ENCODE measurements at places on chromosomes 2 and 18.

DNA sequence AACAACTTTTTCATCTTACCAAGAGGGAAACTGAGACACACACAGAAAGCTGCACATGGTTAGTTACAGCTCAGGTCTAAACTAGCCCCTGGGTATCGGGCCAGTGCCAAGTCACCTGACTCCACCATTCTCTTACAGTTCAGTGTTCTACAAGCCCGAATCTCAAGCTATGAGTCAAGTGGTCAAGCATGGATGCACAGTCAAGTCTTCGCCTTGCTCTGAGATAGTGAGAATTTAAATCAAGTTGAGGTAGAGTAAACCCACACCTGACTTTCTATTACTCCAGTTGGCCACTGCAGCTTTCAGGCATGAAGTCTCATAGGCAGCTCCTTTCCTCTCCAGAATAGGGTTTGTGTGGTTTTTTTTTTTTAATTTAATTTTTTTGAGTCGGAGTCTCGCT, 34.5 kb upstream of the ARL5A start:
- no peak for DNase-seq

DNA sequence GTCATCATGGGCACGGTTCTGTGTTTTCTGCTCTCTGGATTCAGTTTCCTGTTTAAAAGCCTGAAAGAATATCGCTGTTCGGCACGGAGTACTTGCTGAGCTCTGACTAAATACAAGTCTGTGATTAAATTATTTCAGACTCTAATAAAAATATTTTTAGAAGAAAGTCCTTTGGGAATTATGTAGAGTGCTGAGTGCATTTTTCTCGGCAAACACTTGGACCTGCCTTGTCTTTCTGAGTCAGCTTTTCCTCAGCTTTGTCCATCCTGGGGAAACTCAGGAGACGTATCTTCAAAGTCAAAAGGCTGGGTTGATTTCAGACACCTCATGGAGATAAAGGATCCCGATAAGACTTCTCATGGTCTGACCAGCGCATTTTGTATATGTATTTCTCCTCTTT, 45.9 kb downstream of the IL1R2 start:
- no peak for DNase-seq

DNA sequence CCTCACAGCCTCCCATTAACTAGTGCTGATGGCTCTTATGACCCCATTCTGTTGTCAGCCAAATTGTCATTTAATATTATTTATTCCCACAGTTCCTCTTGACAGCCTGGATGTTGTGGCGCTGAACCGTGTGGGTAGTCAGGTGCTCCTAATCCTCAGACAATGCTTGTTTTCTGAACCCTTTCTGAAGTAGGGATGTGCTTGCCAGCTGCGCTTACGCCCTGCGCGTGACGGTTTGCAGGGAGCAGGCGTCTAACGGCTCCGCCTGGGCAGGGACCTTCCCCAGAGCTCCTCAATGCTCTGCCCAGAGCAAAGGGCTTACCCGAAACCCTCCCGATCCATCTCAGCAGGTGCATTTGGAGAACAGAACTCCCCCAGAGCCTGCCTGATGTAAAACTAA, 358.2 kb upstream of the MYT1L start:
- DNase-seq, result no peak

DNA sequence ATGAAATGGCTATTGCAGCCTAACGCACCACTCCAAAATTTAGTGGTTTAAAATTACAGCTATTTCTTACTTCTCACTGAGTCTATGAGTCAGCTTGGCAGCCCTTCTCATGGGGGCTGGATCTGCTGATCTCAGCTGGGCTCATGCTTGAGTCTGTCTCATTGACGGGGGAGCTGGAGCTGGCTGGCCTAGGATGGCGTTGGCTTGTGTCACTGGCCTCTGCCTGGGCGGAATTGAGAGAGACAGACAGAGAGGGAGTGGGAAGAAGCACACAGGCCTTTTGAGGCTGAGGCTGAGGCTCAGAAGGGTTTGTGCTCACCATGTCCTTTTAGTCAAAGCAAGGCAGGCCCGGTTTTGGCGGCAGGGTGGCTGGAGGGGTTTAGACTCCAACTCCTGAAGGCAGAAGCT, 412.1 kb upstream of the MYT1L start:
- no peak for DNase-seq

GRCh38 chr2:20015482-20016083, 3.1 kb upstream of the MATN3 start:
- DNase-seq, result no peak

DNA sequence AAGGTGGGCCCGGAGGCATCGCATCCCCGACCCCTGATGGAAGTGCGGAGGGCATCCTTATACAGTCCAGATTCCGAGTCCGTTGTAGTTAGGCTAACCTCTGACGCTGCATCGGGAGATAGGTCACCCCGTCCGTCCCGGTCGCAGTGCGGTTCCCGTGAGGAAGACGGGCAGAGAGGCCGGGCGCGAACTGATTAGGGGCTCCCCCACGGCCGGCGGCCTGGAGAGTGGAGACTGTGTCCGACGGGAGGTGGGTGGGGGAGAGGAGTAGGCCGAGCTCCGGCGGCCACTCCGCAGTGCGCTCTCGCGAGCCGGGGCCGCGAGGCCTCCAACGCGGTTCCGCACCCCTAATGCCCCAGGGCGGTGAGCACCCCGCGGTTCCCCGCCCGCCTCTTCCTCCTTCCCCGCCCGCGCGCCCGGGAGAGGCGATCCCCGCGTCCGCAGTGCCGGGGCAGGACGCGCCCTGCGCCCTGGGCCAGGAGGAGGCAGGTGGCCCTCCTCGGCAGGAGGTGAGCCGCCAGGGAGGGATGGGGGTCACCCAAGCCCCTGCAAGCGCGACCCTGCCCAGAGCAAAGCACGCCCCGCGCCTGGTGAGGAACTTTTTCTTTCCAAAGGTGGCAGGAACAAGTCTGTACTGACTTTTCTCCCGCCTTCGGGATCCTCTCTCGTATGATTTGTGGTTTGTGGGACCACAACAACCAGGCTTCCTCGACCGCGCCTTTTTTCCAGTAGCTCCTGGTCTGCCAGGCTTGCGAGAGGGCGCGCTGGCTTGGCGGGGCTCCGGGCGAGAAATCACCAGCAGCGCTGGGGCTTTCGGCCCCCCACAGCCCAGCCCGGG, 1.4 kb upstream of the SP5 start:
- DNase-seq, result peak; percentile 64

GRCh38 chr2:197208841-197209240, 101.7 kb downstream of the ANKRD44 start:
- DNase-seq, result no peak

GRCh38 chr2:109510136-109511028, 103.4 kb downstream of the SEPTIN10 start:
- DNase-seq, result peak; percentile 80

GRCh38 chr2:208250388-208250787, 4.5 kb downstream of the IDH1 start:
- DNase-seq, result no peak

- DNase-seq, result no peak
Observed at GRCh38 chr2:182666674-182667314, 49.3 kb upstream of the DNAJC10 start.

- DNase-seq, result no peak
Observed at GRCh38 chr2:186629250-186629996, 39.6 kb downstream of the ITGAV start.

- DNase-seq, result no peak
Observed at GRCh38 chr2:54081574-54081973, 33.8 kb upstream of the ACYP2 start.

GRCh38 chr2:212037062-212037461, 501.5 kb downstream of the ERBB4 start:
- no peak for DNase-seq

- DNase-seq, result no peak
Observed at GRCh38 chr2:2879781-2880180, 497.8 kb downstream of the EIPR1 start.

GRCh38 chr18:67282796-67283195, 233.7 kb downstream of the DSEL start:
- no peak for DNase-seq

- DNase-seq, result peak; percentile 65
Observed at GRCh38 chr18:67525328-67526099, 9.0 kb upstream of the DSEL start.

DNA sequence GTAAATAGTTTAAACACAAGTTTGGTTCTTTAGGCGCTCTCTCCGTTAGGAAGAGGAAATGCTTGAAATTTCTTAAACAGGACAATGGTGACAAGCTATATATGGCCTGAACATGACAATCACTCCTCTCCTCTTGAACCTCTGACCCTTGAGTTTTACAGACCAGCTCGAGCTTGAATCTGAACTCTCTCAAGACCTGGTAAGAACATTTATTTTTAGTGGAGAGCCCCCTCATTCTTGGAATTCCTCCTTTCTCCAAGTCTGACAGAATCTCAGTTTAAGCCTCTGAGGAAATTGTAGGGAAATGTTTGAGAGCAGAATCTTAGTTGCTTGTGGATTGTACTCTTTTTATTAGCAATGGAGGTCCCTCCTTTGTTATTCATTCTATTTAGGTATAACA, 1293.6 kb upstream of the ZEB2 start:
- DNase-seq, result no peak

- DNase-seq, result peak; percentile 53
Observed at GRCh38 chr2:105248316-105249070, 7.0 kb downstream of the GPR45 start.

DNA sequence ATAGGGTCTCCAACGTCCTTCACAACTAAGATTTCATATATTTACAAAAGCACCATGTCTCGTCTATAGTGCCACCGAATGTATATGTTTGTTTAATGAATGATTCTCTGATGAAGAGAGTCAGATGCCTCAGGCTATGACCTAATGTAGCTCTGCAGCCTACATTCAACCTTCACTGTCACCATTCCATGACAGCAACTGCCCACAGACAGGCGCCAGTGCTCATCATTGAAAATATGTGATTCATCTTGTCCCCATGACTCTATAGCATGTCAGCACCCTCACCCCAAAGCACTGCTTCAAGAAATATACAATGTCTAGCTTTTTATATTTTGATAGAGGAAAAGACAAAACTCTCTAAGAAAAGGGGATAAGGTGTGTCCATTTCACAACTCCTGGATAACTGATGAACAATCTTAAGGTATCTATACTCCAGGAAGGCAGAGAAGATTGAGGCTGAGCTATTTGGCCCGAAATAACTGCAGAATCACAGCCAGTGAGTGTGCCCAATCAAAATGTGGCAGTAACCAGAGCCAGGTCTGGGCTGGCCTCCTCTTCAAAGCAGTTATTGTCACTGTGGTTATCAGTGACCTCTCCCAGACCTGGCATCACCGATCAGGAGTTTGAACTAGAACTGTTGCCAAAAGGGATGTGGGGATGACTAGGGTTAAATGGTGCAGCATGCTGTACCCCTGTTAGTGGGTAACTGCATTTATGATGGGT, 246.6 kb downstream of the SETBP1 start:
- no peak for DNase-seq

DNA sequence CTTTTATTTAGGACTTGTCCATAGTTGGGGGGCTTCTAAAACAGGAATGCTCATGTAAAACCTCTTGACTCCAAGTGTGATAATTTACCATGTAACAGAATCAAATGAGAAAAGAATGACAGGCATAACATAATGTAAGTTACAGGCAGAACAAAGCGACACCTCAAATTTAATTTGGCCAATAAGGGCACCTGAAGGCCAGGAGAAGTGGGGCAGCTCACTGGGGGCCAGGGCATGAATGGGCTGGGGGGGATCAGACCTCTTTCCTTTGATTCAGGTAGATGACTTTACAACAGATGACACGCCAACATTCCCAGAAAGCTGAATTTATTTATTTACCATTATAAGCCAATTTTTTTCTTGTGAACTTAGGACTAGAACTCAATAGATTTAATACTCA, 14.5 kb downstream of the MOCOS start:
- DNase-seq, result no peak

- no peak for DNase-seq
Observed at GRCh38 chr2:1619556-1619955, 124.8 kb downstream of the PXDN start.

- DNase-seq, result no peak
Observed at GRCh38 chr18:46260879-46261143, 156.6 kb downstream of the HAUS1 start.

- DNase-seq, result no peak
Observed at GRCh38 chr2:145058457-145058856, 538.5 kb upstream of the ZEB2 start.

DNA sequence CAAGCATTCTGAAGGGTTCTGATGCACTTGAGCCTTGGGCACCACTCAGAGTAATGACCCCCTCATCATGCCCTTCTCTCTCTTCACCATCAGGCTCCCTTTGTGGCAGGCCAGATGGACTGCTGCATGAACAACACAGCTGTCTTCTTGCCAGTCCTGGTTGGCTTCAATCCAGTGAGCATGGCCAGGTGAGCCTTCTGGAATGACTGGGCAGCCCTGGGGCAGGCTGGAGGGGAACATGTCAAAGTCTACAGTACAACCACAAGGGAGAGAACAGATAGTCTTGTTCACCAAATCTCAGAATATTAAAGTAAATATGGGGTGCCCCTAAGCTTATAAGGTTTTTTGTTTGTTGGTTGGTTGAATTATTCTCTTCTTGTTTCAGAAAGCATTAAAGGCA, 4.4 kb downstream of the GCKR start:
- no peak for DNase-seq

DNA sequence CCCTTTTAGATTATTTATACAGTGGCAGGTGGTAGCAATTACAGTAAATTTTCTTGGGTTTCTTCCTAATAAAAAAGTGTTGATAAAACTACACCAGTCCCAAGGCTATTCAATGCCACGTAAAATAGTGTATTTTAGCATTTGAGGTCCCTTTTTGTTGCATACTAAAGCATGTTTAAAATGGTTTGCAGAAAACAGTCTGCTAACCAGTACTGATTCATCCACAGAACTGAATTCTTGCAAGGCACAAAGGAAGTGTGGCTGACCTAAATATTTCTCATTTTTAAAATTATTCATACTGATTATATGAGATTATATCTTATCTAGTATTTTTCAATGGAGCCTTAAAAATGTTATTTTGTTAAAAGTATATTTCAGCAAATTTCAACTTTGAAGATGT, 98.1 kb downstream of the SMAD2 start:
- no peak for DNase-seq

DNA sequence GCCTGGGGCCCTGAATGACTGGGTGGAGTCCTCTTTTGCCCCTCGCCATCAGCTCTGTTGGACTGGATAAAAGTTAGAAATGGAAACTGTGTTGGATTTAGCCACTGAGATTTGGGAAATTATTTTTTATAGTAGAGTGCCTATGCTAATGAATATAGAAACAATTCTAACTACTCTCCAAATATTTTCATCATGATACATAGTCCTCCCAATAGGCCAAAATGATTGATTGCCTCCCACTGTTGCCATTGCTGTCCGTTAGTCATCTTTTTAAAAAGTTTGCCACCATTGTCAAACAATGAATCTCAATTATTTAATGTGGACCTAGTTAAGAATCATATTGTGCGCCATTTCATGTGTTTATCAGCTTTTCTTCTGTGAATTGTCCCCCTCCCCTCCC, 417.0 kb downstream of the GALR1 start:
- no peak for DNase-seq

GRCh38 chr2:168712053-168712452, 90.4 kb upstream of the NOSTRIN start:
- no peak for DNase-seq

All from ELF-1 (cell line).